Activated naive CD4-positive, alpha-beta T cell treated with anti-CD3 and anti-CD28 coated beads, Interleukin-2, amount 50 U/mL, for 16 hours (primary cell): ENCODE measurements at places on chromosomes 13 and 19.

DNA sequence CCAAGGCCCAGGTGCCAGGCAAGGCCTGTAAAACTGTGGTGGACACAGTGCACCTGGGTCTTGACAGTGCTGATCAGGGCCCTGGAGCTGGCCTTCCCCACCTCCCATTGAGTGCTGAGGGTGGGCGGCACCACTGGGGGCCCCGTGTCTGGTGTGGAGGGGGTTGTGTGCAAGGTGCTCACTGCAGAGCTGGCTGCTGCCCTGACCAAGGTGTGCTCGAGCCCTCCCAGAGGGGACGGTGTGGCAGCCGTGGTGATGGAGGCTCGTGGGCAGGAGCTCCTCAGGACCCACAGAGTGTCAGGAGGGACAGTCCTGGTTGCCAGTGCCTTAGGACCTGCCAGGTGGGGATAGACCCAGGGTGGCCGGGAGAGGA lies 23.0 kb downstream of the ATP4B start:
- no peak for DNase-seq

- DNase-seq: no peak
Measured at GRCh38 chr13:35714588-35715377, 238.3 kb upstream of the MAB21L1 start.

GRCh38 chr19:46840498-46840942 lies 10.1 kb downstream of the AP2S1 start:
- DNase-seq: peak; percentile 59

- no peak for DNase-seq
Measured at GRCh38 chr13:25840261-25840660, 211.6 kb downstream of the SHISA2 start.

DNA sequence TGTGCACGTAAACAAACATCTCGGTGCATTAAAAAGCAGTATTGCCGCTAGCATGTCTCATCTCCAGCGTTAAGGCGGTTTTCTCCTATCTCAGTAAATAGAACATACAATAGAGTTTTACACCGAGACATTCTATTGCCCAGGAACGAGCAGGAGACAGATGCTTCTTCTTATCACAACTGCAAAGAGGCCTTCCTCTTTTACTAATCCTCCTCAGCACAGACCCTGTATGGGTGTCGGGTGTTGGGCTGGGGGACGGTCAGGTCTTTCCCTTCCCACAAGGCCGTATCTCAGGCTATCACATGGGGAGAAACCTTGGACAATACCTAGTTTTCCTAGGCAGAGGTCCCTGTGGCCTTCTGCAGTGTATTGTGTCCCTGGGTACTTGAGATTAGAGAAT lies 21.2 kb downstream of the ZNF233 start:
- DNase-seq: no peak

- DNase-seq: no peak
Measured at GRCh38 chr13:42612021-42612765, 38.2 kb downstream of the TNFSF11 start.

DNA sequence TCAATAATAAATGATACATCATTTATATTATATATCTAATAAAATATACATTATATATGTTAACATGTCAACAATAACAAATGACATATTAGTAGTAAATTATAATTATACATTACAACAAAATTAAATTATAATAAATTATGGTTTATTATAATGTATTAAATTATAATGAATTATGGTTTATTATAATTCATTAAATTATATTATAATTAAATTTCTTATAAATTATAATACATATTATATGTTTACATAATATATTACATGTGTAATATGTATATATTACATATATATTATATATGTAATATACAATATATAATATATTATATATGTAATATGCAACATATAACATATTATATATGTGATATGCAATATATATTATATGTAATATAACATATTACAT lies 20.5 kb downstream of the C3 start:
- DNase-seq: no peak

- no peak for DNase-seq
Measured at GRCh38 chr19:4482721-4483364, 10.7 kb downstream of the HDGFL2 start.

DNA sequence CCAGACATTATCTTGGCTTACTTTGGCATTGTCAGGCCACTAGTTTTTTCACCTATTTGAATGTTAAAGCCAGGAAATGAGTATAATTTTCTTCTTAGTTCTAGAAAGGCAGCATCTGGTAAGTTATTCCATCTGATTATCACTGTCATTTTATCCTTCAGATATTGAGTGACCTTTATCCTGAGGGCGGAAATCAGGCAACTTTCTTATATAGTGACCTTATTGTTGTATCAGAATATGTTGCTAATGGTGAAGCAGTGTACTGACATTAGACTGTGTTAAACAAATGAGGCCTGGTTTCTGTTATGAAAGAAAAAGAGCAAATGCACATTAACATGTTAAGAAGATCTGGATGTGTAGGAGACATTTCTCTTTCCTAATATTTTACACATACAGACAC lies 5.4 kb upstream of the NDFIP2 start:
- no peak for DNase-seq

GRCh38 chr19:13007292-13008045 lies 12.2 kb downstream of the NFIX start:
- no peak for DNase-seq

DNA sequence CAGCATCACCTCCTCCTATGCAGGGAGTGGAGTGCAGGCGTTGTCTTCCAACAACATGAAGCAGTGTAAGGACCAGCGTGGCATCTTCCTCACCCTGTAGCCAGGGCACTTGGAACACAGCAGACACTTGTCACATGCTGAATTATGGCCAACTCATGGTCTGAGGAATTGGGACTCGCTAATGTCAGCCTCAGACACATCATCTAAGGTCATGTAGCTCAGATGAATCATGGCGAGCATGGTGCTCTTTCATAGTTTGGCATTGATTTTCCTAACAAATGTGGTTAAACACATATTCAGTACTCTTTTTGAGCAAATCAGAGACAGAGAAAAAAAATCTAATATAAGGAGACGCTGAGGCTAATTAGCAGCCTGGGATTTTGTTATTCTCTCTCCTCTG lies 99.6 kb upstream of the SGCG start:
- DNase-seq: no peak

- DNase-seq: no peak
Measured at GRCh38 chr19:44236384-44236783, 23.3 kb upstream of the ZNF233 start.

DNA sequence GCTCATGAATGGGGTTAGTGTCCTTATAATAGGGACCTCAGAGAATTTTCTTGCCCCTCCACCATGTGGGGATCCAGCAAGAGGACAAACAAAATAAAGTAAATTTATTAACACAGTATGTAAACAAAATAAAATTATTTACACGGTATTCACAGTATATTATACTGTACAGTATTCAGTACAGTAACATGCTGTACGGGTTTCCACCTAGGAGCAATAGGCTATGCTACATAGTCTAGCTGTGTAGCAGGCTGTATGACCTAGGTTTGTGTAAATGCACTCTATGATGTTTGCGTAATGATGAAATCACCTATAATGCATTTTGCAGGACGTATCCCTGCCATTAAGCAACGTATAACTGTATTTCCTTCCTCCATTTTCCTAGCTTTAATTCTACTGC lies 11.8 kb upstream of the DIAPH3 start:
- no peak for DNase-seq

DNA sequence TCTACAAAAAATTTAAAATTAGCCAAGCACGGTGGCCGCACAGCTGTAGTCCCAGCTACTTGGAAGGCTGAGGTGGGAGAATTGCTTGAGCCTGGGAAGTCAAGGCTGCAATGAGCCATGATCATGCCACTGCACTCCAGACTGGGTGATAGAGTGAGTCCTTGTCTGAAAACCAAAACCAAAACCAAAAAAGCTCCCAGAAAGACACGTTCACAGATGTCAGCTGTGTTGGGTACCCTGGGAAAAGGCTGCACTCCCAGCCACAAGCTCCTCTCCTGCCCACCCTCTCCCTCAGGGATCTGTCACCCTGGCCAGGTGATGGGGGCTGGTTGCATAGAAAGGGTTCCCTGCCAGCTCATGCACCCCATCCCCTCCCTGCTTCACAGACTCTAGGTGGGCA lies 53.3 kb downstream of the RNF6 start:
- DNase-seq: no peak

DNA sequence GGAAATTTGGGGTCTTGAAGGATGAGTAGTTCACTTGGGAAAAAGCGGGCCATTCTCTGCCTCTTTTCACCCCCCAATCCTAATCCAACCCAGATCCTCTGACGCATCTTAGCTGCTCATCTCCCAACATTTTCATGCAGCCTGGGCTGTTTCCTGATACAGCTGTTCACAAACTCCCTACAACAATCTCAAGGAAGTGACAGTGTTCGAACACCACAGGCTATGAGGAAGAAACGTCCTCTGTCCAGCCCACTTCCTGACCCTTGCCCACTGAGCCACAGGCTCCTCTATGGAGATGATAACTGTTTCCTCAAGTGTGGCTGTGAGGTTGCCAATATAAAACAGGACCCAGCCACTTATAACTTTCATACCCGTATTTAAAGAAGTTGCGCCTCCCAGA lies 16.2 kb downstream of the LMTK3 start:
- DNase-seq: no peak

GRCh38 chr19:45130888-45131615 lies 29.7 kb downstream of the NKPD1 start:
- no peak for DNase-seq

- no peak for DNase-seq
Measured at GRCh38 chr13:44652168-44652567, 76.0 kb upstream of the TSC22D1 start.

- no peak for DNase-seq
Measured at GRCh38 chr13:39858794-39859193, 203.3 kb downstream of the COG6 start.

GRCh38 chr19:31334849-31335624 lies 14.2 kb downstream of the TSHZ3 start:
- no peak for DNase-seq

- DNase-seq: no peak
Measured at GRCh38 chr19:55197528-55197927, 11.8 kb downstream of the PTPRH start.

GRCh38 chr19:50710094-50710493 lies 9.5 kb downstream of the SHANK1 start:
- no peak for DNase-seq

DNA sequence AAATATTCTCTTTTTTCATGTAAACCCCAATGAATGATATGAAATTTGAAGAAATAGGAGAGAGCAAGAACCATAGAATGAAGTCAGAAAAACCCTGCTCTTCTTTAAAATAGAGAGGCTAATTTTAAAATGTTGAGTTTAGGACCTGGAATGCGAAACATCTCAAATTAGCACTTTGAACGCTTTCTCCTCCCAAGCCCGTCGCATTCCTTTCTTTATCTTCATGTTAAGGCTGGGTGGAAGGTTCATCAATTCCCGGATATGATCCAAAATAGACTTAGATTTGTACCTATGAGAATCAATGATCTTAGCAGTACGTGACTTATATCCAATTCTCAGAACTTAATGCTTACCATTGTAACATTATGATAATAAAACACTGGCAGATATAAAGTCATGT lies 24.1 kb upstream of the LGALS16 start:
- no peak for DNase-seq

DNA sequence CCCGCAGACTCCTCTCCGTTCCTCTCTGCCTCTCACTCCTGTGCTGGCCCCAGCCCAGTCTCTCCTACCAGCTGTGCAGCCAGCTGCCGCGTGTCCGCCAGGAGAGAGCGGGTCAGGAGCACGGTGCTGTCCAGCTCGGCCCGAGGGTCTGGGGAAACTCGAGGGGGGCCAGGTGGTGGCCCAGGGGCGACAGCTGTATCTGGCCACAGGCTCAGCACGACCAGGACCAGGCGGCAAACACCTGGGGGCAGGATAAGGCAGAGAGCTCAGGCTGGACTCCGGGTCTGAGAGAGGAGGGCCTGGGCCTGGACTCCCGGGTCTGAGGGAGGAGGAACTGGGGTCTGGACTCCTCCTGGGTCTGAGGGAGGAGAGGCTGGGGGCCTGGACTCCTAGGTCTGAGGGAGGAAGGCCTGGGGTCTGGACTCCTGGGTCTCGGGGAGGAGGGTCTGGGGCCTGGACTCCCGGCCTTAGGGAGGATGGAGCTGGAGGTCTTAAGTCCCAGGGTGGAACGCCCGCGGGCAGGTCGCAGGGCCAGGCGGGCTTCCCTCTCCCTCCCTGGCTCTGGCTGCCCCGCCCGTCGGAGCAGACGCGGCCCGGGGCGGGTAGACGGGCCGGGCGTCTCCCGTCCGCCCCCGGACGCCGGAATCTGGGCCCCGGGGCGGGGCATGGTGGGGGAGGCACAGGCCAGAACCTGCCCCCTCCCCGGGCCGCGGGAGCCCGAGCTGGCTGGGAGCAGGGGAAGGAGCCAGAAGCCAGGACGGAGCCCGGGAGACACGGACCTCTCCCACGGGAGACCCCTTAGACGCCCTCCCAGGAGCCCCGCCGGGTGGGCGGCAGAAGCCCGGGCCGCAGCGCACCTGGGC lies 1.3 kb downstream of the IL11 start:
- no peak for DNase-seq

DNA sequence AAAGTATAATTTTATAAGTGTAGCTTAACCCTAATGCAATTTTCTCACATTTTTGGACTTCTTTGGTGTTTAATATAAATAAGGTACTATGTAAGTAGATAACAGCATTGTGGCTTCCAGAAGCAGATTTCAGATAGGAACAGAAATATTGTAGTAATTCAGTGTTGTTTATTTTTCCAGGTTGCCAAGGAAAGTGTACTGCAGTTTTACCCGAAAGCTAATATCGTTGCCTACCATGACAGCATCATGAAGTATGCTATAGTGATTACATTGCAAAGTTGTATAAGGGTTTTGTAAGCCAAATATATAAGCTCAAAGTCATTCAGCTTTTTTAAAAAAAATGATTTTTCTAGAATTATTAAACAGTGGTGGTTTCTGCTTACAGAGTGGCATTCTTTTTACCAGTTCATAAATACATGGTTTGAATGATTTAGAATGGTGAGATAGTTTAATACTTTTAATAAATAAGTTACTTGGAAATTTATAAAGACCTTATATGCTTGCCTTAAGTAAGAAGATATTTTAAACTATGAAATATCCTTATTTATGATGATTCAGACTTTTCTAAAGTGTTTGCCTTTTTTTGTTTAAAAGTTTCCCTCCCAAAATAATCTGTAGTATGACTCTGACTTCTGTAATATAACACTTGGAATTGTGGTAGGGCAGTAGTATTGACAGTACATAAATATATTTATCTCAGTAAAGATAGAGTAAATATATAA lies 3.7 kb downstream of the UBA2 start:
- no peak for DNase-seq

DNA sequence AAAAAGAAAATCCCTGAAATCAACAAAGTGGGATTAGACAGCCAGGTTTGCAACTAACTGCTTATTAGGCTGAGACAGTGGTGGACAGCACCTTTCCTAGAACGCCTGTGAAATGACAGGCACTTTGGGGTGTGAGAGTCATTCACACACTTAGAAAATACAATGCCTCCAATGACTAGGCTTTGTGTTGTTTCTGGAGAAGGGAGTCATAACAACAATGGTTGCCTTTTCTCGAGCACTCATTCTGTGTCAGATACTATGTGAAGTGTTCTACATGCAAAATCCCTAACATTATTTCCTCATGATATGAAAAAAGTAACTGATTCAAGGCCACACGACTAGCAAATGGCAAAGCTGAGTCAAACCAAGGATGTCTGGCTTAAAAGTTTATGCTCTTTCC lies 41.2 kb downstream of the SACS start:
- no peak for DNase-seq
